Activated CD8-positive, alpha-beta T cell treated with anti-CD3 and anti-CD28 coated beads for 36 hours (primary cell): ENCODE measurements at places on chromosomes 12 and 14. TPM values are rescaled to one million over a fixed set of nuclear protein-coding genes. Genes with fewer than 3 reads are reported as not detected.

The B3GNT4 gene
- total RNA-seq = 5.1 TPM

The CELA1 gene
- total RNA-seq = 0.29 TPM

The DPY19L2 gene
- 6.1 TPM for total RNA-seq

The KRT6A gene
- not detected for total RNA-seq

The AHNAK2 gene
- not detected for total RNA-seq

The LTBP2 gene
- total RNA-seq = 0.05 TPM

The RAB3IP gene
- total RNA-seq = 37.2 TPM

The TAS2R50 gene
- 0.63 TPM for total RNA-seq

DNA sequence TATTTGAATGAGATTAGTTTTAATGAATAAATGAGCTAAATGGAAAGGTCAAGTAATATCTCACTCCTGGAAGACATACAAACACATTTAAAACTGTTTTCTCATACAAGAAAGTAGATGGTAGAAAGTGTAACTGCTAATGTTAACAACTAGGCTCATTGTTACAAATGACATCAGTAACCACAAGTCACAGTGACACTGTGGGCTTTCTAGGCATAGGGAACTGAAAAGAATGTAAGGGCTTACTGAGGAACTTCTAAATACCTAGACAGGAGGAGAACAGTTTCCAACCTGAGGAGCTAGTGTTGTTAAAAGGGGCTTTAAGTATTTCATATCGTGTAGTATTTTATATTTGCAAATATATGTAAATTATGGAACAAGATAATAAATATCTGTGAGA lies 17.5 kb upstream of the ERGIC2 start:
- DNase-seq = no peak

DNA sequence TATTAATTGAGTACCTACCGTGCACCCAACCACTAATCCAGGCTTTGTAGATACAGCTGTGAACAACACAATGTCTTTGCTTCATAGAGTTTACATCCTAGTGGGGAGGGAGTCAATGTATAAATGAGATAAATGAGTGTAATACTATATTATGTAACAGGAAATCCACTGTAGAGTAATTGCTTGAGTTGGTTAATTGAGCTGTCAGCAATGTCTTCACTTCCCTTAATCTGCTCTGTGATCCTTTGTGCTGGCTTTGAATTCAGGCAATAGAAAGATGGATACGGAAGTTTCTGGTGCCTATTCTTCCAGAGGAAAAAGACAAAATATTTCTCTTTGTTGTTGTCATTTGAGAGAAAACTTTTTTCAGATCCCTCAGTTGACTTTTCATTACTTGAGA lies 104.0 kb upstream of the SLC16A7 start:
- DNase-seq = no peak

DNA sequence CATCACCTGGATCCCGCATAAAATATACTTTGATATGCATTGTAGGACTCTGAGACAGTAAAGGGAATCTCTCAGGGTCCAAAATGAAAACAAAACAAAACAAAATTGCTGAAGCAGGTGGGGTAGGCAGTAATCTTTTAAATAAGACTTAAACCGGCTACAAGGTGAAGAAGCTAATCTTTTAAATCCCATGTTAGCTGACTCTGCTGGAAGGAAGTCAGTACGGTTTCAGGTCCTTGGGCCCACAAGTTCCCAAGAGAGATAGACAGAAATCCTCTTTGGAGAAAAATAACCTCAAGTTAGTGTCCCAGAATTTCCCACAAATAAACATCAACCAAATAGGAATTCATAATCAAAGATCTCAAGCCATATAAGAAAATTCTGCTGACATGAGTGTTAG lies 5.0 kb upstream of the EPS8 start:
- no peak for DNase-seq

- peak; percentile 96 for DNase-seq
These were observed at the start of gene IL23A for GRCh38 chr12:56338308-56339157. TSS of gene IL23A (plus strand) at chr12:56338884. CDS start at chr12:56339045, 161 bp downstream.

GRCh38 chr12:4991801-4992200 lies 51.9 kb upstream of the KCNA5 start:
- DNase-seq = no peak
